ENCODE measurements at places on chromosomes 4 and X.

- DNase-seq: no peak
Observed at GRCh38 chrX:130378024-130378669, 7.3 kb downstream of the GPR119 start.

DNA sequence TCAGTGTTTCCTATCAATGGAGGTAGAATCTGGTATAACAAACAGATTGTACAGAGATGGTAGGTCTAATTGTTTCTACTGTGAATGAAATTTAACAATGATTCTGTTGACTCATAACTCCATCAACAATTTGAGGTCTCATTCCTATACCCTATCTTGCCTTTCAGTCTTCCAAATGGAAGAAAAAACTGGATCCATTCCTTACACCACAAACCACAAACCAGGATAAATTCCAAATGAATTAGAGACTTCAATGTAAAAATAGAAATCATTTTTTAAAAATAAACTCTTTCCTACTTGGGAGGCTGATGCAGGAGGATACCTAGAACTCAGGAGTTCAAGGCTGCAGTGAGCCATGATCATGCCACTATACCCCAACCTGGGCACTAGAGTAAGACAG is 114.4 kb upstream of the WDR44 start:
- DNase-seq: no peak

- DNase-seq: no peak
Observed at GRCh38 chr4:175651756-175652310, 160.2 kb downstream of the GPM6A start.

DNA sequence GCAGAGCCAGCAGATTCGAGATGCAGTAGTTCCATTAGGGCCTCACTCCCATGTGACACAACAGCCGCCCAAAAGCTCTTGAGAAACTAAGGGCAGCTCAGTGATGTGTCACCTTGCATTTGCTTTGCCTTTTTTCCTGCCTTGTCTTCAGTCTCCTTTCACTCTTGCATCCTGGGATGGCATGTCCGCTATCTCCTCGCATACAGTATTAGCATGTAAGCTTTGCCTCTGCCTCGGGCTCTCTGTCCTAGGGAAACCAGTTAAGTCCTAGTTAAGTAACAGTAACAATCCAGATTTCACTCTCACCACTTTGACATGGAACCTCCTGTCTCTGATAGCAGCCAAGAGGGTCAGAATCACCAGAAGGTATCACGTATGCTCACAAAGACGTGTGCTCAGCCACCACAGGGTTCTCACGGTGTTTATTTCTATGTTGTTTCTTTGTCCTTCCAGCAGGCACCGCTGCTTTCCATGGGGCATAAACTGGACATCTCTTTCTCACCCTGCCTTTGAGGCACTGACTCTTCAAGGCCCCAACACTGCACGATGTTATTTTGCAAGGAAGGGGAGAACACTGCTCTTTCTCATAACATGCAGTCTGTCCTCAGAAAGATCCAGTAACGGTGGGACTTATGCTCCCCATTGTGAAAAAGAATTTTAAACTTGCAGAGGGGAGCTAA is 26.7 kb upstream of the SORBS2 start:
- DNase-seq: no peak

DNA sequence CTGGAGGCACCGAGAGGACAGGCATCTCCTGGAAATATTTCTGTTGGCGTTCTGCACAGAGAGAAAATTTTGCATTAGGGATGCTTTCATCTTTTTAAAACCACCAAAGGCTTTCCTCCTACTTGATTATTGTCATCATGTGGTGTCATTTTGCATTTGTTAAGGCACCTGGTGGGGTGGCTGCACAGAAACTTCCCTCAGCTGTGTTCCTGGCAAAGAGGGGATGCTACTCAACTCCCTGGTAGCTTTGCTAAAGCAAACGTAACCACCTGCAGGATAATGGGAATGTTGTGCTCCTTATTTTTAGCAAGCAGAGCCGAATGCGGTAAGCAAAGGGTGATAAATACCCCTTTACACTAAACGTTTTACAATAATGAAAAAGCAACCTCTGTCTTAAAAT is 229.8 kb downstream of the STIM2 start:
- DNase-seq: no peak

DNA sequence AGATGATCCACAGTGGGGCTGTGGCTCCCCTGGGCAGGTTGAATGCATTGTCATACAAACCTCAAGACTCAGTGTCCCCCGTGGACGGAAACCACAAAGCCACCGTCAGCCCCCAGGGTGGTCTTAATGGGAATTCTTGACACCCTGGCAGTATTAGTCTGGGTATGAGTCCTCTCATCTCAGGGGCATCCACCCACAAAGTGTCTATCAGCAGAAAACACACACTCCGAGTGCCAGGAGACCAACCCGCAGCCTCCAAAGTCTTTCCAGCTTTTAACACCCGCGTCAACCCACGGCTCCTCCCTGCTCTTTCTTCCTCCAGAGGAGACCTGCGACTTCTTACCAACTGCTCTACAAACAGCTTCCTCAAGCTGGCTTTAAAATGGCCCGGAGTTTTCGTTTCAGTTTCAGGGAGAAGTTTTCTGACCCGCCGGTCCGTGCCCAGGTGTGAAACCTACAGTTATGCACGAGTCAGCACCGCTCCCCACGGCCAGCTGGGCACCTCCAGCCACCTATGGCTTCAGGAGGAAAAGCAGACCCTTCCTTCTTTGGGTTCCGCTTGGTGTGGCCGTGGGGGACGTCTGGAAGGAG is 14.4 kb upstream of the ASMTL start:
- DNase-seq: no peak

GRCh38 chr4:163565226-163566135 is 71.0 kb downstream of the TMA16 start:
- DNase-seq: no peak

DNA sequence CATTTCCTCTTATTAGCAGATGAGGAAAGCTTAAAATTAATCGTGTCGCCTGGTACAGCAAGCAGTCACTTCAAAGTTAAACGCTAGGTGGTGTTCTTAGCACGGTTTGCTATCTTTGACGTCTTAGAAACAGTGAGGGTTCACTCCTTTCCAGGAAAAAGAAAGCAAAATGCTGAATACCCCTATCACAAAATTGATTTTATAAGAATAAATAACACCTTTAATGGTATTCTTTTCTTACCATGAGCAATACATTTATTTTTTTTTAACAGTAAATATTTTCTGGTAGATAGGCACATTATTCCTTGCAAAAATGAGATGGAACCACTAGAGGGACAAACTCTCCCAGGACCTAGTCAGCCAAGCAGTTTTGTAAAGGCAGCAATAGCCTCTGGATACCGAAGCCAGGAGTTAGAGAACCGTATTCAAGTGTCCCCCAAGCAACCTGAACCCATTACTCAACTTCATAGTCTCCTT is 153.9 kb downstream of the KDR start:
- no peak for DNase-seq

DNA sequence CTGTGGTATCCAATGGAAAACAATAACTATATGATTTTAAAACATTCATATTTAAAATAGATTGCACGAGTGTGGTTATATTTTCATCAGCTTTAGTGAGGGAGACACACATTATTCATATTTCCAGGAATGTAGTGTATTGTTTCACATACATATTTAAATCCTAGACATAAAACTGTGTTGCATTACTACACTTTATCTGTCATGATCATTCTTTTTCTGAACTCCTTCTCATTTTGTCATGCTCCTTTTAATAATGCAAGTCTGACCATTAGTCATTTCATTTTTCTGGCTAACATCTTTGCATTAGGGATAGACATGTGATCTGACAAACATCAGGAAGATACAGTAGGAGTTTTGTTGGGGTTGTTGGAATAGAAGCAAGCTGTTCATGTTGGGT is 1382.7 kb downstream of the PCDH7 start:
- no peak for DNase-seq

- no peak for DNase-seq
Observed at GRCh38 chr4:126778348-126778747, 854.4 kb upstream of the INTU start.

- DNase-seq: no peak
Observed at GRCh38 chr4:168515222-168516011, 18.6 kb downstream of the PALLD start.
